ENCODE measurements at places on chromosomes 4 and X.

GRCh38 chrX:17462881-17463280 is 87.9 kb downstream of the NHS start:
- no peak for DNase-seq

GRCh38 chr4:165118256-165118909 is 5.7 kb upstream of the TMEM192 start:
- DNase-seq = no peak

- DNase-seq = no peak
Observed at GRCh38 chr4:68129793-68130192, at the start of gene TMPRSS11F. TSS of gene TMPRSS11F (minus strand) at chr4:68129869. CDS start at chr4:68129820, 49 bp downstream.

GRCh38 chr4:13248621-13249298 is 235.4 kb downstream of the RAB28 start:
- DNase-seq = no peak

DNA sequence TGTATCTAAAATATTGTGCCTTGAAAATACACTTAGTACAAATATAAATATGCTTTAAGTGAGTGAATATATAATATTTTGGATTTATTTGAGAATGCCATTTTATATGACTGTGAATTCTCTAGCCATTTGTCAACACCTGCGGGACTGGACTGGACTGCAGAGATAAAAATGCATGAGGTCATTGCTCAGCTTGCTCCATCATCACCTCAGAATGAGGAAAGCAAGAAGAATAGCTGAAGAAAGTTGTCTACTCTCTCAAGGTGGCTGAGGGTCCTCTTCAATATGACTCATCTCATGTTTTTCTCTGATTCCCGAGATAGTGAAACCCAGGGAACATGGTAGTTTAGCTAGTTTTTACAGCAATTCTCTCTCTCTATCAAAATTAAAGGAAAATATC is 732.5 kb upstream of the AGA start:
- DNase-seq = no peak

DNA sequence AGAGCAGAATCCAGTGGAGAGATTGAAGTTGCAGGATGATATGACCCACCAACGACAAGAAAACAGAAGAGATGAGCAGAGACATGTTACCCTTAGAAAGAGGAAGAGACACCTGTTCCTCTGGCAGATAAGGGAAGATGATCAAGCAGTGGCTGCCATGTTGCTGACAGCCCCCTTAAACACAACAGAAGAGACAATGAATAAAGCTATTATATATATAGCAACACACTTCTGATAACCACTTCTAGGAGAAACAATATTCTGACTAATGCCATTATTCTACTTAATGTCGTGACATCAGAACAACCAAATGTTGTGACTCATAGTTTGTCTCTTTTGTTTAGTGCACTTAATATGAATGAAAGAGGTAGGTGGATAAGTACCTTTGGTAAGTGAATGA is 44.9 kb downstream of the SH3RF1 start:
- no peak for DNase-seq

GRCh38 chr4:3303923-3304710 is 11.3 kb downstream of the RGS12 start:
- no peak for DNase-seq

DNA sequence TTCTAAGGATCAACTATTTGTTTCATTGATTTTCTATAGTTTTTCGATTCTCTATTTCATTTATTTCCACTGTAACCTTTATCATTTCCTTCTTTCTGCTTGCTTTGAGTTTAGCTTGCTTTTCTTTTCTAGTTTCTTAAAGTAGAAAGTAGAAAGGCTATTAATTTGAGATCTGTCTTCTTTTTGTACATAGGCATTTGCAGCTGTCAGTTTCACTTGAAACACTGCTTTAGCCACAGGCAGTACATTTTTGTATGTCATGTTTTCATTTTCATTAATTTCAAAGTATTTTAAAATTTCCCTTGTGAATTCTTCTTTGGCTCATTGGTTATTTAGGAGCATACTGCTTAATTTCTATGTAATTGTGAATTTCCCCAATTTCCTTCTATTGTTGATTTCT is 152.2 kb downstream of the SH3KBP1 start:
- no peak for DNase-seq

GRCh38 chr4:108166038-108166437 is 2.7 kb downstream of the LEF1 start:
- DNase-seq = no peak

- DNase-seq = no peak
Observed at GRCh38 chr4:152659806-152660205, 20.0 kb downstream of the TMEM154 start.

- no peak for DNase-seq
Observed at GRCh38 chr4:150999086-150999485, 16.0 kb downstream of the LRBA start.

GRCh38 chr4:108834166-108834834 is 71.4 kb upstream of the ETNPPL start:
- DNase-seq = no peak

DNA sequence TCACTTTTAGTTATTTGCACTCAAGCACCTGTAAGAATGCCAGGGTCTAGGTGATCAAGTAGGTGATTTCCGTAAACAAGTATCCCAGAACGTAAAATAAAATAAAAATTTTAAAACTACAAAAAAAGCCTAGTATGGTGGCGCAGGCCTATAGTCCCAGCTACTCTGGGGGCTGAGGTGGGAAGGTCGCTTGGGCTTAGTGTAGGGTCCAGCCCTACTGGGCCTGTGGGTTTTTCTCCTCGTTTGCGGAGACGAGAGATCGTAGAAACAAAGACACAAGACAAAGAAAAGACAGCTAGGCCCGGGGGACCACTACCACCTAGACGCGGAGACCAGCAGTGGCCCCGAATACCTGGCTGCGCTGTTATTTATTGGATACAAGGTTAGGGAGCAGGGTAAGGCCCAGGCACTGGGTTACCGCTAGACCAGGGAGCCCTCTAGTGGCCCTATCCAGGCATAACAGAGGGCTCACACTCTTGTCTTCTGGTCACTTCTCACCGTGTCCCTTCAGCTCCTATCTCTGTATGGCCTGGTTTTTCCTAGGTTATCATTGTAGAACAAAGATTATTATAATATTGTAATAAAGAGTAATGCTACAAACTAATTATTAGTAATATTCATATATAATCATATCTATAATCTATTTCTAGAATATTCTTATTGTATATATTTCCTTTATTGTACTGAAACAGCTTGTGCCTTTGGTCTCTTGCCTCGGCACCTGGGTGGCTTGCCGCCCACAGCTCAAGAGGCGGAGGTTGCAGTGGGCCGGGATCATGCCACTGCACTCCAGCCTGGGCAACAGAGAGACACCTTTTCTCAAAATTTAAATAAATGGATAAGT is 38.4 kb downstream of the SAGE1 start:
- peak; percentile 16 for DNase-seq

GRCh38 chr4:77618383-77619241 is 13.0 kb downstream of the CXCL13 start:
- peak; percentile 82 for DNase-seq

DNA sequence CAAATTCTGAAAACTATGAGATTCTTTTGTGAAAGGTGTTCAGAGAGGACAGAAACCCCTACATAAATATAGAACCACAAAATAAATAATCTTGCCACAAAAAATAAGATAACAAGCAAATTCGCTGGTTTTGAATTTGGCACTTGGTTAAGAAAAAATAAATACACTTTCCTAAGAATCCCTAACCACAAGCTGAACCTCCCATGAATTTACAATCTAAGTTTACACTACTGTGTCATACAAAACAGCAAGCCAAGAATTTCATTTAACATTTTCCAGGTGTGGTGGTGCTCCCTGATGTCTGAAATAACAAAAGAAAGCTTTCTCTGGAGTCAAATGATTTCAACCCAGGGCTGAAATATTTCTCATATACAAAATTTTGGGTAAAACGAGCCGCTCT is 121.0 kb downstream of the KCNIP4 start:
- no peak for DNase-seq

- DNase-seq = no peak
Observed at GRCh38 chrX:119885554-119886428, 9.9 kb upstream of the AKAP14 start.

- no peak for DNase-seq
Observed at GRCh38 chr4:100778431-100778830, 260.6 kb upstream of the EMCN start.

- no peak for DNase-seq
Observed at GRCh38 chr4:69096111-69096656, at the start of gene UGT2B7. TSS of gene UGT2B7 (plus strand) at chr4:69096474. CDS start at chr4:69096521, 47 bp downstream.

- DNase-seq = no peak
Observed at GRCh38 chrX:3378156-3378555, 31.7 kb upstream of the MXRA5 start.

DNA sequence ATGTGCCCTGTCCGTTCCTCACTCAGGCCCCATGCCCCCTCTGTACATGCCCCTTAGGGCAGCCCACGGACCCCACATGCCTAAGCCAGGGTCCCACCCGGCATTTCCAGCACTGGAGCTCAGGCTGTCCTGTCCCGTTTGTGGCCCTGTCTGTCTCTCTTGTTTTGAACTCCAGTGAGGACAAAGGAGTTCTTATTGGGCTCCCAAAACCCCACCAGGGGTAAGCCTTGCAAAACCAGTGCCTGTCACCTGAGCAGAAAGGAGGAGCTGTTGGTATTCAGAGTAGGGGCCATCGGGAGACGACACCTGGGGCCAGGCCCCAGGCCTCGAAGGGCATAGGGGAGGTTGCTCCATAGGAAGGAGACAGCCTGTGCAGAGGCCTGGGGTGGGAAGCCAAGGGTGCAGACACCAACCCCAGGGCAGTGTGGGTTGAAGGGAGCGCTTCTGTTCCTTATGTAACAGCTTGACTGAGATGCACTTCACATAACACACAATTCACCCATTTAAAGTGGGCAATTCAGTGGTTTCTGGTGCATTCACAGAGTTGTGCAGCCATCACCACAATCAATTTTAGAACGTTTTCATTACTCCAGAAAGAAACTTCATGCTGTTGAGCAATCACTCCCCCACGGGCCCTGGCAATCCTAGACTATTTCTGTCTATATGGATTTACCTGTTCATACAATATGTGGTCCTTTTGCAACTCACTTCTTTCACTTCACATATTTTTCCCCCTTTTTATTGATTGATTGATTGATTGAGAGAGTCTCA is 31.7 kb downstream of the MAN2B2 start:
- DNase-seq = no peak

GRCh38 chr4:142373610-142374009 is 472.5 kb downstream of the INPP4B start:
- DNase-seq = no peak

DNA sequence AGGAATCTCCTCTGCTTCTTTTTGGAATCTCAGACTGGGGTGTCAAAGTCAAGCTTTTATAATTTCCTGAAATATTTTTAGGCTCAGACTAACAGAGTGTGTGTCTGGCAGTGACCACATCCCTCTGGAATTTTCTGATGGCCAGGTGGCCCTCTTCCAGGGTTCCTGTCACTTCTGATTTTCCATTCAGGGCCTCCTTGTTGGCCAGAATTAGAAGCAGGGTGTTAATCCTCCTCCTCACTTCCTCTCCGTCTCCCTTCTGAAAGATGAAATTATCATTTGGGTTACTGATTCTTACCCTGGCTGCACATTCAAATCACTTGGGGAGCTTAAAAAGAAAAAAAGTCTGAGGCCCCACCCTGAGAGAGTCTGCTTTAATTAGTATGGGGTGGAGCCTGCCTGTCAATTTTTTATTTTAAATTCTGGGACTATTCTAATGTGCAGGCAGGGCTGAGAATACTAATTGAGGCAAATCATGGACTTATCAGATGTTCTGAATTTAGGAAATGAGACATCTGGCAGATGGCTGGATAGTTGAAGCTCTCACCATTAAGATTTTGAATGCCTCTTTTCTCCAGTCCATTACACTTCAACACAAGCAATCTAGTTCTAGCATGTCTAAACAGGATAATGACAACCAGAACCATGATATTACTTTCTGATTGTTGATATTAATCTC is 43.2 kb downstream of the HAND2 start:
- DNase-seq = no peak

GRCh38 chrX:12906046-12906761 is at the start of gene TLR8:
TSS of gene TLR8 (plus strand) at chrX:12906620. CDS start at chrX:12906707, 87 bp downstream.
- DNase-seq = no peak

DNA sequence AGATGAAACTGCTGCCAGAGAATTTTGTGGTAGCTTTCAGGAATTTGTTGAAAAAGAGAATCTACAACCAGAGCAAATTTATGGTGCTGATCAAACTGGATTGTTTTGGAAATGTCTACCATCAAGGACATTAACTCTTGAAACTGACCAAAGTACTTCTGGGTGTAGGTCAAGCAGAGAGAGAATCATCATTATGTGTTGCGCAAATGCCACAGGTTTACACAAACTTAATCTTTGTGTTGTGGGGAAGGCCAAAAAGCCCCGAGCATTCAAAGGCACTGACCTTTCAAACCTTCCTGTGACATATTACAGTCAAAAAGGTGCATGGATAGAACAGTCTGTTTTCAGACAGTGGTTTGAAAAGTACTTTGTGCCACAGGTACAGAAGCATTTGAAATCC is 2.1 kb downstream of the TIGD2 start:
- DNase-seq = no peak

DNA sequence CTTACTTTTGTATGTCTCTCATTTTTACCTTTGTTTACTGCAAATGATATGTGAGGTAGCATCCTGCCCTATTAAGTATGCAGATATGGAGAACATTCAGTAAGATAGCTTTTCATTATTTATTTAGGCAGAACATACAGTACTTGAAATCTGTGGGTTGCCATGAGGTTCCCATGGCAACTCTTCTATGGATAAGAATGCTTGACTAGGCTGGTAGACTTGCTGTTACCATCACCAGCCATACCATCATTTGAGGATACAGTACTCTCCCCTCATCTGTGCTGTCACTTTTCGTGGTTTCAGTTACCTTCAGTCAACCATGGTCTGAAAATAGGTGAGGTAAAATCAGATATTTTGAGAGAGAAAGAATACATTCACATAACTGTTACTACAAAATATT is 56.7 kb downstream of the NAF1 start:
- no peak for DNase-seq

DNA sequence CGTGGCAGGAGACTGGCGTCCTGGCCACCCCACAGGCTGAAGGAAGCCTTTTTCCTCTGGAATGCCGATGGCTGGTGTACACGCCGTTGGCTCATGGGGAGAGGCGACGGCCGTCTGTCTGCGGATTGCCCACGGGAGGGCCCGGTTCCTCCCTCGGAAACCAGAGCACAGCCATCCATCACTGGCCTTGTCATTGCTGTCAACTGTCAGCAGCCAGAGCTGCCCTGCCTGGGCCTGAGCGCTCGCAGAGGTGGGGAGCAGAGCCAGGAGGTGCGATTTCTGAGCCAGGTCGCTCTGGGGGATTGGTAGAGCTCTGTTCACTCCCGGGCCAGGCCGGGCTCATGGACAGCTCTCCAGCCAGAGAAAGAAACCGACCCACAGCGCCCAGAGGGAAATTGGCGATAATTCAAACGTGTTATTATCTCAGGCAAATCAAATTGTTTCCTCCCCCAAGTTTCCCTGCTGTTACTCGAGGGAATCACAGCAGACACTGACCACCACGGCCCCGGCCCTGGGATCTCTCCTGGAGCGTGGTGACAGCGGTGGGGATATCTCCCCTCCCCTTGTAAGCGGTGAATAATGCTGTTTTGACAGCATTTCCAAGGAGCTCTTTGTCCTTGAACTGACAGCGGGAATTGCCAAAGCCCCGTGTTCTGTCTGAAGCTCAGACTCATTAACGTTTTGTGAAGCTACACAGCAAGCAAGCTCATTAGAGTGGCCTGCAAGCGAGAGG is 220.9 kb upstream of the PSAPL1 start:
- DNase-seq = no peak

GRCh38 chrX:118459494-118459893 is 36.1 kb upstream of the DOCK11 start:
- peak; percentile 64 for DNase-seq

GRCh38 chr4:123291329-123291728 is 105.3 kb upstream of the SPRY1 start:
- DNase-seq = no peak

GRCh38 chr4:75939890-75940691 is 722 bp downstream of the NAAA start:
- DNase-seq = peak; percentile 80

All from NCI-H146 (cell line).